ENCODE measurements at places on chromosomes 6 and 20.

DNA sequence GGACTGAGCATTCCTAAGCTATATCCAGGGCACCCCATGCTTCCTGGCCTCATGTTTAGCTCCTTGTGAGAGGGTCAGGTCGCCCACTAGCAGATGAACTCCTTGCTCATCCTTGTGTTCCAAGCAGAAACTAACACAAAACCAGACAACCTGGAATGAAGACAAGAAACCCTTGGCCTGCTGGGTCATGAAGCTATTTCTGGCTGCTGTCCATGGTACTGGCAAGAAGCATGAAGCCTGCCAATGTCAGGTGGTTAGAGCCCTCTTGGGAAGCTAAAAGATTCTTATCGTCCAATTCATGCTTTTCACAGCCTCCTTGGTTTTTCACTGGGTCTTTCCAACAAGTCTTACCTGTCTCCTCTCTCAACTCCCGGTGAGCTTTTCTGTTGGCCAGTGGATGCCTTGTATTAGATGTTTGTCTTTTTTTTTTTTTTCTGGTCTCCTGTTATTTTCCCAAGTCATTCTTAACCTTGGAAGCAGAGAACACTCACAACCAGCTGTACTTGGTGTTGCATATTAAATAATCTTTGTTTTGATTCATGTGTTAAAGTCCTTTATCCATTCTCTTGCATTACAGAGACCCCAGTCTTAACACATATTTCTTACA lies 180.3 kb downstream of the ANKRD60 start:
- DNase-seq, result no peak

DNA sequence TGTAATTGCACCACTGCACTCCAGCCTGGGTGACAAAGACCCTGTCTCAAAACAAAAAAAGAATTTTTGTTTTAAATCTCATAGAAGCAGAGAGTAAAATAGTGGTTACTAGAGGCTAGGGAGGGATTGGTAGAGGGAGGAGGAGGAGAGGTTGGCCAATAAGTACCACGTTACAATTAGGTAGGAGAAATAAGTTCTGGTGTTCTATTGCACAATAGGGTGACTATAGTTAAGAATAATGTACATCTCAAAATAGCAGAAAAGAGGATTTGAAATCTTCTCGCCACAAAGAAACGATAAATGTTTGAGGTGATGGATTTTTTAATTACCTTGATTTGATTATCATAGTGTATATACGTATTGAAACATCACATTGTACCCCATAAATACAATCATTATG lies 27.1 kb upstream of the TOP1 start:
- no peak for DNase-seq

GRCh38 chr6:81166770-81167169 lies 585.7 kb downstream of the TENT5A start:
- no peak for DNase-seq

- no peak for DNase-seq
Observed at GRCh38 chr20:13131688-13132087, 89.4 kb upstream of the ISM1 start.

DNA sequence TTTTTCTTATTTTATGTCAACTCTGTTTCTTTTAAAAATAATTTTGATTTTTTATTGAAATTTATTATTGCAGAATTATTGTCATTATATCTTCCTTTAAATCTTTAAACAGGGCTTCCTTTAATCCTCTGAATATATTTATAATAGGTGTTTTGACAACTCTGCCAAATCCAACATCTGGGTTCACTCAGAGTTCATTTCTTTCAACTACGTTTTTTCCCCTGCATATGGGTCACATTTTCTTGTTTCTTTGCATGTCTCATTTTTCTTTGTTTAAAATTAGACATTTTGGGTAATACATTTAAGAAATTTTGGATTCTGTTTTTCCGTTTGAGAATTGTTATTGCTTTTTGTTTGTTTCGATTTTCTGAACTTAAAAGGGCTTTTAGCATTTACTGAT lies 655.1 kb upstream of the CITED2 start:
- no peak for DNase-seq

- DNase-seq, result no peak
Observed at GRCh38 chr6:20200761-20201630, 11.3 kb downstream of the MBOAT1 start.

DNA sequence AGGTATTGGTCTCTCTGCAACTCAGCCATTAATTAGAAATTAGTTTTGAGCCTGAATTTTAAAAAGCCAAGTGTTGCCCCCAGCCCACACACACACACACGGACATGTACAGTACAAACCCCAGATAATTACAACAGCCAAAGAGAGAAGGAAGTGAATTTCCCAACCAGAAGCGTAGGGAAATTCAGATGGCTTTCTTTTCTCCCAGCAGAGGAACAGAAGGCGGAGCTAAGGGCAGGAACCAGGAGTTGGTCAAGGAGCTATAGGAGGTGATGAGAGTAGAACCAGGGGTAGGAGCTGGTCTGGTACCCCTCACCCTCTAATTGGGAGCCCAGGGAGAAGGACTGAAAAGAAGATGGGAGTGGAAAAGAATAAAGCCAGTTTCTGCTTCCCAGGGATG lies 3.9 kb upstream of the ZBTB9 start:
- DNase-seq, result no peak

- DNase-seq, result no peak
Observed at GRCh38 chr6:97697456-97697855, 414.4 kb upstream of the MMS22L start.

- no peak for DNase-seq
Observed at GRCh38 chr6:165042912-165043311, 266.5 kb downstream of the C6orf118 start.

DNA sequence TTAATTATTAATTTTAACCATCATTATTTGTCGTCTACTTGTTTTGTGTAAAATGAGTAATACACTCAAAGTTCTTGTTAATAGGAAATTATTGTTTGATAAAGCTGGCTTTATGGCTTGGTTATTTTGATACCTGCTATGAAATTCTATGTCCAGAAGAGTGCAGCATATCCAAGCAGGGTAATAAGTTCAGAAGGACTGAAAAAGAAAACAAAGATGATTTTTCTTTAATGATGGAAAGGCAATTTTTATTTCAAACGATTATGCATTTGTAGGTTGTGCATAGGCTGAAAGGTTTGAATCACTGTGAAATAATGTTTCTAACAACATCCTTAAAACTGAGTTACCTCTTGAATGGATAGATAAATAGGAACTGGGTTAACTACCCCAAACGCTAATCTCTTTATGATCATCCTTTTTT lies 1.4 kb upstream of the MAN1A1 start:
- no peak for DNase-seq

- DNase-seq, result no peak
Observed at GRCh38 chr6:106308985-106309384, 16.6 kb downstream of the ATG5 start.

- no peak for DNase-seq
Observed at GRCh38 chr20:50323209-50323608, 132.6 kb downstream of the CEBPB start.

DNA sequence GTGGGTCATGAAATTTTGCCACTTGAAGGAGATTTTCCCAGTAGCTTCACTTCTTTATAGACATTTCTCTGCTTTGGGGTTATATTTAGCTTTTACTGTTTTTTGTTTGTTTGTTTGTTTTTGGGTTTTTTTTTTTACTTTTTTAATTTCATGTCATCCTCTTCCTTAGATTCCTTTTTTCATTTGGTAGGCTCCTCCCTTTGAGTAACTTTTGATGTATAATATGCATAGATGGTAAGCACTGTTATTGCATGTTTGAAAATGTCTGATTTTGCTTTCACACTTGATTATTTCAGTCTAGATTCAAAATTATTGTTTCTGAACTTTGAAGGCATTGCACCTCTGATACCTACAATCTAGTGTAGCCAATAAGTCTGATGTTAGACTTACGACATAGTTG lies 37.6 kb downstream of the PLEKHG1 start:
- no peak for DNase-seq

DNA sequence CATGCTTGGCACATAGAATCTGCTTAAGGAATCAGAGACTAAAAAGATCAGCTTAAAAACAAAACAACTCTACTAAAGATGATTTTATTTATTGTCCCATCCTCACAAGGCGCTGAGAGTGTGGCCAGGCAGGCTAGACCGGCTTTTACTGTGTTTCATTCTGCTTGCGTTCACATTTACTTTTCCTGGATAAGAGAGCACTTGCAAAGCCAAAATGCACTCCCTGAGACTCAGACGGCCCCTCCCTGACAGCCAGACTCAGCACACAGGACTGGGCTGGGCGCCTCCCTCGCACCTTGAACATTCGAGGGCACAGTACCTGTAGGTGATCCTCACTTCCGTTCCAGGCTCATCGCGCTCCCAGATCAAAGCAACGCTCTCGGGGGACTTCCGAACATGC lies 10.2 kb downstream of the ACSS1 start:
- DNase-seq, result no peak

- DNase-seq, result no peak
Observed at GRCh38 chr6:159961528-159961927, 7.4 kb upstream of the IGF2R start.

DNA sequence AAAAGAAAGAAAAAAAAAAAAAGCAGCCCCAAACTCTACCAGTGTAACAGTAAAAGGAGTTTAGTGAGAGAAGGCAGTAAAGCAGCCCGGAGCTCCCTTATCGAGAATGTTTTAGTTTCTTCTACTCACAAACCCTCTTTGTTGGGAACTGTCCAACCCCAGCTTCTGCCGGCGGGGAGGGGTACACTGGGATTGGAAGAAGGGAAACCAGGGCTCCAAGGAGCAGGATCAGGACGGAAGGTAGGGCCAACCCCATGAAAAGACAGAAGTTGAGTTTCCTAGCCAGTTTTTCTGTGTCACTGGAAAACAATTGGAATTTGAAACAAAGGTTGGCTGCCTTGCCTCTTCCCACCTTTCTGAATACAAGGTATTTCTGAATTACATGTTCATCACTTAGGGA lies 66.0 kb downstream of the KIZ start:
- DNase-seq, result no peak

DNA sequence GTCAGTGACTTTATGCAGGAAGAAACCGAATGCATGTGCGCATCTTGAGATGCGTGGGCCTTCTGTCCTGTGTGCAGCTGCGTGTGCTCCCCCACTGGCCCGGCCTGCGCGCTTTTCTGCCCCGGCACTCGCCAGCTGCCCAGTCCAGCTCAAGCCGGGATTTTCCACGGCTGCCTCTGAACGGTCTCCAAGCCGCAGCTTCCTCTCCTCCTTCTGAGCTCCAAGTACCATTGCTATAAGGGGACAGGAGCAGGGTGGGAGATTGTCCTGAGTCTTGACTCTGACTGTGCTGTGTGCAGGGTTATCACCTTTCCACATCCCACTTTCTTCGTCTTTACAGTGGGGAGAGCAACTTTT lies 302.8 kb downstream of the THBS2 start:
- no peak for DNase-seq

DNA sequence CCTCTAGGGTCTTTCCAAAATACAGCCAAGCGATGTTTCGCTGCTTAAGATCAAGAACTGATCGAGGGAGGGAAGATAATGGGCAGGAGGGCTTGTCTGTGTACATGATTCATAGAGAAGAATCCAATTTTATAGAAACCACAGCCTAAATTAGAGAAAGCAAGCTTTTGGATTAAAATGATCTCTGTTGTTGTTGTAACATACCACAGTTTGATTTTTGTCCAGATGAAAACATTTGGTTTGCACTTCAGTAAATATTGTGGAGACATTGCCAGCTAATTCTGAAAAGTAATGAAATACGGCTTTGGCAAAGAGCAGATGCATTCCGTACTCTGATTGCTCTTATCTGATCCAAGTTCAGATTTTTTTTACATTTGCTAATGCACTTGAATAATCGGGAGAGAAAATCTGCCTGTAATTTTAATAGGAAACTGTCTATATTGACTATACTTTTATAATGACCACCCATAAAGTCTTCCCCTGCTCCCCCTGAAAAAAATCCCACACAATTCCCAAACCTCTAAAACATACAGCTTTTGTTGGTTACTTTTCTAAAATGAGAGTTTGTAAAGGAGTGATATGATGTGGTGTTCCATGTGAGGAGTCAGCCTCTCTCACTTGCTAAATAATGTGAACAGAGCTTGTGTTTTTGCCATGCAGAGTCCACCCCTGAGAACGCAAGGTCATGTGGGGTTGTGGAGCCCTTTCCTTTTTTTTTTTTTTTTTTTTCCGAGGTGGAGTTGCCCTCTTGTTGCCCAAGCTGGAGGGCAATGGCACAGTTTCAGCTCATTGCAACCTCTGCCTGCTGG lies 199.9 kb downstream of the DTNBP1 start:
- no peak for DNase-seq

- DNase-seq, result no peak
Observed at GRCh38 chr20:57192311-57192710, 74.1 kb downstream of the BMP7 start.

- no peak for DNase-seq
Observed at GRCh38 chr6:105001063-105001462, 44.2 kb downstream of the LIN28B start.

DNA sequence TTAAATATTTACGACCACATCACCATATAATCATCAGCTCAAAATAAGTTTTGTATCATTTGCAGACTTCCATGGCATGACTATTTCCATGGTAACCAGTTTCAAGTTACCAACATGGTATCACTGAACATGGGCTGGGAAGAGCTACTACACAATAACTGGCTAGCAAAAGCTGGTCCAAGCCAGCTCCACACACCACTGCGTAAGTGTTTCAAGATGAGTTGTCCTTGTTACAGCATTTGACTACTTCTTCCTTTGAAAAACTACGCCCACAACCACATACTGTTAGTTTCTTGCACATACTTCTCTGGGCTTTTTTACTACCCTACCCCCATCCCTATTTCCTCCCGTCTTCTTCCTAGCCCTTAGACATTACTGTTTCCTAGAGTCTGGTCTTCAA lies 8.5 kb downstream of the CD164 start:
- peak; percentile 34 for DNase-seq

DNA sequence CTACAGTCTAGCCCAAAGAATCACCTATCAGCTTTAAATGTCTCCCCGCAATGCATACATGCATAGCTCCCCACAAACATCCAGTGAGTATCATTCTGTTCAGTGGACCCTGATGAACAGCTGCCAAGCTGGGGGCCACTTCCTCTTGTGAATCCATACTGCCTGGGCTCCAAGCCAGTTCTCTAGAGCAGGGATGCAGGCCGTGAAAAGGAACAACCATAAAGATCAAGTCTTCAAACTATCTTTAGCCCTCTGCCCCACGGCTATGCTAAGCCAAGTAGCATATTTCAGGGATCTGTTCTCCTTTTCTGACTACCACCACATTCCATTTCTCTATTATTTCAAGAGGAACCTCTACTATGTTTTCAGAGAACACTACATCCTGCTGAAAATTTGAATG lies 191.7 kb upstream of the BTBD3 start:
- no peak for DNase-seq

DNA sequence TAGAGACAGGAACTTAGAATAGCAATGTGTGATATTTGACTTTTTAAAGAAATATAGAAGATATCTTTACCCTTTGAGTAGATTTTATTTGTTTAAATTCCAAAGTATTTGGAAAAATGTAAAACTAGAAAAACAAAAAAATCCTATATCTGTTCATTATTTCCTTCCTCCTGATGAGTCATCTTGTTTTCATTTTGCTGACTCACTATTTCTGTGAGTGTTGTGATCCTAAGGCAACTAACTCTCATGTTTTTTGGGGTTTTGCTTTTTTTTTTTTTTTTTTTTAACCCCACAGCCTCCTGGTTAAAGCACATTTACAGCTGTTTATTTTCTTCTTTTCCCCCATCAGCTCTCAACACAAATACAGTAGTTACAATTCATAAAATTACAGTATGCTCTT lies 37.8 kb upstream of the THEMIS start:
- DNase-seq, result no peak

Measured in activated T-cell treated with anti-CD3 and anti-CD28 coated beads for 24 hours (primary cell).